ENCODE measurements at places on chromosomes 3 and 15.

DNA sequence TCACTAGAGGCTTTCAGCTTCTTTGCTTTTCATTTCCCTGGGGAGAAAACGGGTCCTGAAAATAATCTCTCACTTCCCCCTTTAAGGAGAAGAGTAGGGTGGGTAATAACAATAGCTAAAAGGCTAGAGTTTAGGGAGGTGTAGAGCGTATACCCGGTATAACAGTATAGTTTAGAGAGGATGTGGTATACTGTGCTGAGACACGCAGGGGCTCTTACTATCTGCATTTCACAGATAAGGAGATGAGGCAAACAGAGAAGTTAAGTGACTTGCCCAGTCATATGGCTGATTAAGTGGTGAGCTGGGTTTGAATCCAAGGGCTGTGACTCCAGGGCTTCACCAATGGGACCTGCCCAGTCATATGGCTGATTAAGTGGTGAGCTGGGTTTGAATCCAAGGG is 15.0 kb upstream of the KCNMB3 start:
- ATAC-seq: peak; percentile 90

GRCh38 chr3:21894459-21895340 is 143.7 kb upstream of the ZNF385D start:
- no peak for ATAC-seq

- ATAC-seq: peak; percentile 77
These were observed 31.2 kb downstream of the PLA1A start for GRCh38 chr3:119628816-119629445.

- no peak for ATAC-seq
These were observed 236.8 kb upstream of the TBC1D5 start for GRCh38 chr3:17979252-17979651.

- ATAC-seq: no peak
These were observed 3.7 kb upstream of the ZBTB47 start for GRCh38 chr3:42649783-42650182.

DNA sequence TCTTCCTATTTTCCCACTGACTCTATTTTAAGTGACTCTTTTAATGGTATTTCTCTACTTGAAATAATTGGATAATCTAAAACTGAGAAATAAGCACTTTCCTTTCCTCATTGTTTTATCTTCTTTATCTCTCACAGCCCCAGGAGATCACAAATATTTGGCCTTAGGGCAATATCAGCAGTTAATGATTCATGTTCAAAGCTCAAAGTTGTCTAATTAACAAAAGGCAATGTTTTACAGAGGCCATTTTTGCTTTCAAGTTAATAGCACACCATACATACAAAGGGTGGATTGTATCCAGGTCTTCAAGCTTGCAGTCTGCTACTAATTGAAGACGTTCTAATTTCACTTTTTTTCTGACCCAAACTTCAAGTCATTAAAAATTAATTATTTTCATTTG is 120.1 kb downstream of the LRRN1 start:
- ATAC-seq: no peak

DNA sequence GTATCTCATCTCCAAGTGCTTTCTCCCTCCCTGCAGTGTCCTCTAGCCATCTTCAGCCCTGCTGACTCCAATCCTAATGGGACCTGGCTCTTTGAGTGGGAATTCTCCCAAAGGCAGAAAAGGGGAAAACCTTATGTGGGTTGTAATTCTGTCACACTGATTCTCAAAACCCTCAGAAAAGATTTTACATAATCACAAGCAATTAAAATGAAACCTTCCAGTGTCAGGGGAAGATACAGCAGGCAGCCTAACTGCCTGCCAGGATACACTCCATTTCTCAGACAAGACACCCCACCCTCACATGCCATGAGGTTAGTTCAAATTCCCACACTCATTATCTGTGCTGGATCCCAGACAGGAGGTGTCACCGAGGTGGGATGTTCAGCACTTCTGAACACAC is 121.4 kb downstream of the RFTN1 start:
- no peak for ATAC-seq

- no peak for ATAC-seq
These were observed 2.0 kb downstream of the B2M start for GRCh38 chr15:44713006-44713966.

- no peak for ATAC-seq
These were observed 129.5 kb downstream of the THRB start for GRCh38 chr3:24365168-24365567.

- peak; percentile 76 for ATAC-seq
These were observed 555 bp downstream of the TM2D3 start for GRCh38 chr15:101651554-101652097.

DNA sequence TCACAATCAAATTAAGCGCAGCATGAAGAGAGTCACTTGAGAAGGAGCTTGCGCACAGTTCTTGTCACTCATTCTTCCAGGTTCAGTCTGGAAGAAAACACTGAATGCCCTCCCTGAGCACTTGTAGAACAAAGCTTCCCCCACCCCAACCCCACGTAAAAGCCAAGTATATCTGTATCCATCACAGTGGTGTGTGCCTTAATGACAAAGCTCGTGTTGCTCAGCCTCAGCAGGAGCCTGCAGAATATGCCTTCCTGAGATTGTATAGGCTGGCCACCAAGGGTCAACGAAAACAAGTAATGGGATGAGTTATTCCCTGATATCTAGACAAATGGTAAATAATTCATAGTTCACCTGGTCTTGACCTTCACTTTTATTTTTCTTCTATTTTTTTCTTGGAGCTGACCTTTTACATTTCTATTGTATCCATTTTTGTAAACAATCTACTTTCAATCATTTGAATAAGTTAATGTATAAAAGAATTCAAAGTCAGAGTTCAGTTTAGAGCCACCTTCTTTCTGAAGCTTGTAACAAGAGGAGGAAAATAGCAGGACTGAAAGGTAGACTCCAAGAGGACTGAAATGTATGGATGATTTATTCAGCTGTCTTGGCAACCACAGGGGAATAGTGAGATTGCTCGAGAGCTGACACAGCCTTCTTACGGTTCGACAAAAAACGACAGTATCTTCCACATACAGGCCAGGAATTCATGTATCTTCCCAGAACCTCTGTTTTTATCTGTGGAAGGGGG is 405.5 kb upstream of the TPM1 start:
- ATAC-seq: no peak

DNA sequence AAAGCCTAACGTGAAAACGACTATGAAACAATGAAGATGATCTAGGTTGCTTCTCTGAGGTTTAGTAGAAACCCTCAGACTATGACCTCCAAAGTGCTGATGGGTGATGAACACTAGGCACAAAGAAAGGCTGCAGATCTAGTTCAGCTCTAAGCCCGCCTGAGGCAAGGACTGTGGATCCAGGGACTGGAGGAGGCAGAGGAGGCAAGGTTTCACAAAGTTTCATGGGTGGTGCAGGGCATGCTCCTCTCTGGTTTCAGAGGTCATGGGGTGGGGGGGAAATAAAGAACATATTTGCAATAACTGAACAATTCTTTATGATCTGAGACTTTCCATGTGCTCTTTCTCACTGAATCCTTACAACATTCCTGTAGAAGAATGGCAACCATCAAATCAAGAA is 679.2 kb downstream of the NTRK3 start:
- no peak for ATAC-seq

- ATAC-seq: no peak
These were observed 218.5 kb downstream of the BBX start for GRCh38 chr3:107740992-107741896.

DNA sequence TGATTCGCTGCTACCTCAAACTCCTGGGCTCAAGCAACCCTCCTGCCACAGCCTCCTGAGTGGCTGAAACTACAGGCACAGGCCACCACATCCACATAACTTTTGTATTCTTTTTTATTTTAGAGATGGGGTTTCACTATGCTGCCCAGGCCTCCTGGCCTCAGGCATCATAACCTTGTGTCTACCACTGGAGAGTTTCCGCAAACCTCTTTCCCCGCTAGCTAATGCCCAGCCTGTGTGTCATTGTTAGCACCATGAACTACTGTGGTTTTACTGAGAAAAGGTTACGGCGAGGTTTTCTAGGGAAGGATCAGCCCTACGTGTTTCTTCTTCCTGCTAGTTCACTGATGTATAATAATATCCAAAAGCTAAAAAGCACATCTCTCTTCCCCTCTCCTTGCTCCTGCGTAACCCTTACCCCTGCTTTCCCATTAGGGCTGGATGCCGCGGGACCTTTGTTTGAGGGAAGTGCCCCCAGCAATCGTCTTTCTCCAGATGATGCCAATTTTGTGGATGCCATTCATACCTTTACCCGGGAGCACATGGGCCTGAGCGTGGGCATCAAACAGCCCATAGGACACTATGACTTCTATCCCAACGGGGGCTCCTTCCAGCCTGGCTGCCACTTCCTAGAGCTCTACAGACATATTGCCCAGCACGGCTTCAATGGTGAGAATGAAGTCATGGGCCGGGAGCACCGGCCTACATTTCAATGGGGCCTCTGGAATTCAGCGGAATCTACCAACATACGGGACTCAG is 113.7 kb downstream of the LIPC start:
- no peak for ATAC-seq

DNA sequence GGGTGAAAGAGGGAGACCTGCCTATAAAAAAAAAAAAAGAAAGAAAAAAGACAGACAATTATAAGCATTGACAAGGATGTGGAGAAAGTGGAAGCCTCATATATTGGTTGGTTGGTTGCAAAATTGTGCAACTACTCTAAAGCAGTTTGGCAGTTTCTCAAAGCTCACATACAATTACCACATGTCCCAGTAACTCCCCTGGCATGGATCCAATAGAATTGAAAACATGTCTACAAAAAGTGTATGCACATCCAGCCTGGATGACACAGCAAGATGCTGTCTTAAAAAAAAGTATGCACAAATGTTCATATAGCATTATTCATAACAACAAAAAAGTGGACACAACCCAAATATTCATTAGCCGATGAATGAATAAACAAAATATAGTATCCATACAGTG is 19.5 kb downstream of the SETMAR start:
- ATAC-seq: no peak

DNA sequence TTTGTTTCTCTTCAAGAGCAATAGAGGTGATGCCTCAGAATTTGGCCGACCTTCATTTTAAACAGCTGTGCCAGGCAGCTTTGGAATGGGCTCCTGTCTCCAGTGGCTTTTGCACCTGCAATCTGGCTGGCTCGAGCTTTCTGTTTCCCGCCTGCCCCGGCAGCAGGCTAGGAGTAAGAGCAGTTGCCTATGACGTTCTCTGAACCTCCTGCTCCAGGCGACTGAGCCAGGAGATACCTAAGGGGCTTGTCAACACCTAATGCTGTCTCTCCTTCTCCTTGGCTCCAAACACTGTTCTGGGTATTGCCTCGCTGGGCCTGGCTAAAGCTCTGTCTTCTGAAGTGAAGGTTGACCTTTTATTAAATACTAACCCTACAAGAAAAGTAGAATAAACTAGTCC is 229.9 kb downstream of the LRRN1 start:
- no peak for ATAC-seq

- no peak for ATAC-seq
These were observed 18.4 kb upstream of the LRRK1 start for GRCh38 chr15:100900795-100901169.

GRCh38 chr3:190224863-190225692 is 97.2 kb downstream of the CLDN1 start:
- no peak for ATAC-seq

DNA sequence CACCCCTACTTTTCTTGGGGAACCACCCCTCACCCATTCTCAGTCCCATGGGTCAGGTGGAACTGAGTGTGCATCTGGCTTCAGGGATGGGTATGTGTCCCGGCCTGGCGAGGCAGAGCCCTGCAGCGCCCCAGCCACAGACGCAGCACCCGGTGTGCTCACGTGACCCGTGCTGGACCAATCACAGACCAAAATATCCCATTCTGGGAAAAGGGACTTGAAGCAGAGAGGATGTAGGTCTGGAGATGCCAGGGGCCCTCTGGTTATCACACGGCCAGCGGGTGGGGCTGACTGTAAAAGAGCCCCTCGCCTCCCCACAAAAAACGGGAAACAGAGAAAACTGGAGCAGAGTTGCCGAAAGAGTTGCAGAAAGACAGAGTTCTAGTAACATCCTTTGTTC is 138.0 kb upstream of the RAD18 start:
- ATAC-seq: no peak

DNA sequence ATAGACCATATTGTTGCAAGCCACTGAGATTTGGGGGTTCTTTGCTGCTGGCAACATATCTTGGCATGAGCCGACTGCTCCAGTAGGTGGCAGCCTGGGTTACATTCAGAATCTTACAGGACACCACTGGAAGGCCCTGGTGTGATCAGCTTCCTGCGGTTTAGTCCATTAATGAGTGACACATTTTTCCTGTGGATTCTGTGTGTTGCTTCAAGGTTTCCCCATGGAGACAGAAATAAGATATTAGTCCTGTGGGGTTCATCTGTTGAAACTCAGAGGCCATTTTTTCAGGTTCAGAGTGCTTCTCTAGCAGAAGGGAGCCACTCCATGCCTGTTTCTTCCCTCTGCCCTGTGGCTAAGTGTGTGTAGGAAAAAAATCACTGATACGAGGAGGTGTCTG is 116.2 kb downstream of the MFSD1 start:
- ATAC-seq: peak; percentile 37

GRCh38 chr3:39282057-39282456 is 2.2 kb upstream of the CX3CR1 start:
- no peak for ATAC-seq

- no peak for ATAC-seq
These were observed 8.0 kb upstream of the LTF start for GRCh38 chr3:46472736-46473135.

DNA sequence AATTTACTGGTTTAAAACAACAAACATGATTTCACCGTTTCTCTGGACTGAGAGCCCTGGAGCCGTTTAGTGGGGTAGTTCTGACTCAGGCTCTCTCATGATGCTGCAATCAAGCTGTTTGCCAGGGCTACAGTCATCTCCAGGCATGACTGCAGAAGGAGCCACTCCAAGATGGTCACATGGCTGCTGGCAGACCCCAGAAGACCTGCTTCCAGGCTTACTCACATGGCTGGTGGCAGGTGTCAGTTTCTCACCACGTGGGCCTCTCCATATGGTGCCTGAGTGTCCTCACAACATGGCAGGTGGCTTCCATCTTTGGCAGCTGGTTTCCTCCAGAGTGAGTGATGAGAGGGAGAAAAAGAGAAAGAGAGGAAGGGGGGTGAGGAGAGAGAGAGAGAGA is 378.3 kb upstream of the RGMA start:
- peak; percentile 8 for ATAC-seq

DNA sequence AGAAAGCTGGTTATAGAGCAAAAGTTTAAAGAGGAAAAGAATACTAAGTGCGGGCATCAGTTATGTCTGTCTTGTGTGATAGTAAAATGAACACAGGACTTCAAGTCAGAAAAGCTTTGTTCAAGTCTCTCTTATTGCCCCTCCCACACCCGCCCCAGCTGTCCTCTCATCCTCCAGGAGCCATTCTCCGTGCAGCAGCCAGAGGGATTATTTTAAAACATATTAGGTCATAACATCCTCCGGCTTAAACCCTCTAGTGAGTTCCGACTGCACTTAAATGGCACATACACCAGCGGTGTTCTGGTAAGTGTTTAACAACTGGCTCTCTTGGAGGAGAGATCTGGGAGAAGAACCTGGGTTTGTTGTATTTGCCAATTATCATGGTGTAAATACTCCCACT is 104.8 kb upstream of the TNFAIP8L3 start:
- ATAC-seq: no peak

Data from stimulated activated memory B cell treated with anti-CD40 and anti-IgM and Interleukin-4, amounts not matched to agents 10 μg/mL and 1 μg/mL and 100 μg/mL, for 72 hours (primary cell).